ENCODE measurements at places on chromosomes 7 and 10. TPM values are rescaled to one million over a fixed set of nuclear protein-coding genes. Genes with fewer than 3 reads are reported as not detected.

Gene PODXL
- total RNA-seq = 37.1 TPM

Gene EXOC6
- total RNA-seq = 6.5 TPM

Gene GNAT3
- total RNA-seq = not detected

Gene PLA2G12B
- not detected for total RNA-seq

Gene AIFM2
- total RNA-seq = 3.5 TPM

Data from pancreas (tissue), 10 donors.